Thyroid gland (tissue), 4 donors: ENCODE measurements at places on chromosomes 16 and 17. TPM values are rescaled to one million over a fixed set of nuclear protein-coding genes. Genes with fewer than 3 reads are reported as not detected.

DNA sequence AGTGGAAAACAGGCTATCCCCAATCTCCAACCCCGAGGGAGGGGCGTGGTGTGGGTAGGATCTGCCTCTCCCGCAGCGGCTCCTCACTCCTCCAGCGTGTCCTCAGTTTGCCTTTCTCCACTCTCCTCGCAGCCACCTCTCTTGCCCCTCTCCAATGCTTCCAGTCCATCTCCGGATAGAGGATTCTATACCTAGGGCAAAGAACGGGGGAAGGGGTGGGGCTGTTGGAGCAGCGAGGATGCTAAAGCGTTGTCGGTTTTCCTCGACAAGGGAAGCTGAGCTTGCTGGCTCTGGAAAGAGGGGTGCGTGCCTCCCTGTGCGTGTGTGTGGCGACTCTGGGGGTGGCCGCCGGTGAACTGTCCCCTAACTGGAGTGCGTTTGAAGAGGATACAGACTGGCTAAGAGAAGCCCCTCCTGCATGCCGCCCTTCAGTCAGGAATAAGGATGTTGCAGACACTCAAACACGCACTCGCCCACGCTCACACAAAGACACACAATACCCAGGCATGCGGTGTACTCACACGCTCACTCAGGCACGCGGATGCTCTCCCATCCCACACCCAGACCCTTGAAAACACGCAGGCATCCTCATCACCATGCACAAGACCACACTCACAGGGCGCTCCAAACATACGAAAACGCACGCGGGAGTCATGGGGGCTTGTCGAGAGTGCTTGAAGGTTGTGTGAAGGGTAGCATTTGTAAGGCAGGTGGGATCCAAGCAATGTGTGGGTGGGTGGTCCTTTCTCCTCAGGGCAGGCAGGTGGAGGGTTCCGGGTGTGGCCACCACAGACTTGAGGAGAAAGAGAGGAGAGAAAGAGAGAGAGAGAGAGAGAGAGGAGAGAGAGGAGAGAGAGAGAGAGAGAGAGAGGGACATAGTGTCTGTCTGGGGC is 655 bp upstream of the GPR139 start:
- DNase-seq: no peak

DNA sequence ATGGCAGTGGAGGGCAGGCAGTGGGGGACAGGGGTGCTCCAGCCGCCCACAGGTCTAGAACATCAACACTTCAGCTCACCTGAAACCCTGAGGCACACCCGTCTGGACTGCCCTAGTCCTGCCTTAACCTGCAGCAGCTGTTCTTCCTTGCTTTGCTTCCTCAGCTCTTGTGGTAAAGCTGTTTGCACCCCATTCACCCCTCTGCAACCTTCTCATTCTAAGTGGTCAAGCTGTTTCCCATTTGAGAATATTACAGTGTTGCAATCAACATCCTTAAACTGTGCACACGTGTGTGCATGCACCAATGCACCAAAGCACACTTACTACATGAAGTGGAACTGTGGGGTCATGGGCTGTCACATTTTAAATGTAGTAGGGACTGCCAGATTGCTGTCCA is 32.4 kb downstream of the SCNN1B start:
- no peak for DNase-seq

DNA sequence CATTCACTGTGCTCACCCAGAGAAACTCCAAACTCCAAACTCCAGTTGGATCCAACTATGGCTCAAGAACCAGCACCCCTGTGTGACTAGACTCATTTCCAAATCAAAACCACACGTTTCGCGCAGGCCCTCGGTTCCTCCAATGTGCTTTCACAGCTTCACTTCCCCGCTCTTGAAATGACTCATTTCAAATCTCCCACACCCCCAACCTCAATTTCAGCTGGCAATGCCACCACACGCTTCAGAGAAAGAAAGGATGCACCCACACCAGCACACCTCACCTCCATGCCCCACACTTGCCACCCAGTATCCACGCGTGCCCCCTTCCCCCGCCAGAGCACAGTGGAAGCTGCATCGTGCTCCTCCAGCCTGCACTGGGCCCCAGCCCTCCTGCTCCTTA is 9.0 kb downstream of the TMEM92 start:
- no peak for DNase-seq

- DNase-seq: no peak
Measured at GRCh38 chr17:76140661-76141211, 309 bp downstream of the FOXJ1 start.

GRCh38 chr16:1530883-1531637 is 2.4 kb upstream of the TMEM204 start:
- peak; percentile 15 for DNase-seq

DNA sequence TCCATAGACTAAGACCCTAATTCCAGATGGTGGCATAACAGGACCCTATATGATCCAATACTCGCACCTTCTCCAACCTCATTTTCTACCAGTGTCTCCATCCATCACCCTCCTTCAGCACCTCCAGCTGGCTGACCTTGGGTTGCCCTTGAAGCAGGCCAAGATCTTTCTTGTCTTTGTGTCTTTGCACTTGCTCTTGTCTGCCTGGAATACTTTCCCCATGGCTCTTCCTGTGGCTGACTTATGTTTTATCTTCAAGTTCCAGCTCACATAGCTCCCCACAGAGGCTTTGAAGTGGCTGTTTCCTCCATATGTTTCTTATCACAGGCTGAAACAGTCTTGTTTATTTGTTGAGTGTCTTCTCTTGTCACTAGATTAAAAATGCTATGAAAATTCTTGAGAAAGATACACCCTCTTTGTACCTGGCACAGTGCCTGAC is 29.6 kb upstream of the MMD start:
- peak; percentile 10 for DNase-seq

- no peak for DNase-seq
Measured at GRCh38 chr16:84486126-84486525, 18.3 kb downstream of the MEAK7 start.

DNA sequence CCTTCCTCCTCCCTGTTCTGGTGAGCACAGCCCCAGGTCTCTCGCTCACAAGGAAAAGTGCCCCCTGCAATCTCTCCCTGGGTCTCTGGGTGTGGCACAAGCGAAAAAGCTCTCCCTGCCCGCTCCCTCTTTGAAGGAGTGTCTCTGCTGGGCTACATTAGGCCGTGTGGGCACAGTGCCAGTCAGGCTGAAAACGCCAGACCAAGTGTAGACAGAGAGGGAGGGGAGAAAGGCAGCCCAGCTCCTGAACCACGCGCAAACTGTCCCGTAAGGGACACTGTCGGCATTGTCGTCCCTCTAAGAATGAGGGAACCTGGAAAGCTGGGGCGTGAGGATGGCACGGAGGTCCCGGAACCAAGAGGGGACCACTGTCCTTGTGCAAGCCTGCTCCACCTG is 3.9 kb downstream of the SMIM5 start:
- peak; percentile 89 for DNase-seq

- no peak for DNase-seq
Measured at GRCh38 chr17:47295874-47296255, 27.9 kb upstream of the EFCAB13 start.

DNA sequence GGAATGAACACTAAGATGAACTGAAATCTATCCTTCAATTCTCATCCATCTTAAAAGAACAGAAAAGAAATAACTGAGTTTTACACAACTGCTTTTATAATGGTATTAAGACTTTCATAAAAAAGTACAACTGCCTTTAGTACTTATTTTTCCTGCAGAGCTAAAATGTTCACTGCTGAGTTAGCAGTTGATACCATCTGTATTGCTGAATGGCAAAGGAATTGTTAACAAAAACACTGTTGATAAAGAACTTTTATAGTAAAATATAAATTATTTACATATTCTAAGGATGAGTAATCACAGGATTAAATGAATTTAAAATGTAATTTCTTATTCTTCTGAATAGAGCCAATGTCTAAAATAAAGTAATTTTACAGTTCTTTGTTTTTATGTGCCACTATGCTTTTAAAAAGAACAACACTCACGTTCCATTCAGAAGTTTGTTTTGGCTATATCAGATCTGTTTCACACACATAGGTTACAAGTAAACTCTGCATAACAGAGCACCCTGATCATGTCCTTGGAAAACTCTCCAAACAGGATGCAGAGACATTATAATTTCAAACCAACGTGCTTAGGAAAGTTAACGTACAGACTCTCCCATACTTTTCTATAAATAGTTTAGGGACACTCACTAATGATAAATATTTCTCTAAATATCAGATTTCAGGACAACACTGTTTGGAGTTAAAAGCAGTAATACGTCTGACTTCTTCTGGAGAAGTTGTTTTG is 151.1 kb downstream of the ITFG1 start:
- no peak for DNase-seq

- DNase-seq: no peak
Measured at GRCh38 chr16:3694051-3694450, 23.3 kb downstream of the TRAP1 start.

GRCh38 chr17:29734640-29735039 is 111.9 kb upstream of the CORO6 start:
- DNase-seq: no peak

DNA sequence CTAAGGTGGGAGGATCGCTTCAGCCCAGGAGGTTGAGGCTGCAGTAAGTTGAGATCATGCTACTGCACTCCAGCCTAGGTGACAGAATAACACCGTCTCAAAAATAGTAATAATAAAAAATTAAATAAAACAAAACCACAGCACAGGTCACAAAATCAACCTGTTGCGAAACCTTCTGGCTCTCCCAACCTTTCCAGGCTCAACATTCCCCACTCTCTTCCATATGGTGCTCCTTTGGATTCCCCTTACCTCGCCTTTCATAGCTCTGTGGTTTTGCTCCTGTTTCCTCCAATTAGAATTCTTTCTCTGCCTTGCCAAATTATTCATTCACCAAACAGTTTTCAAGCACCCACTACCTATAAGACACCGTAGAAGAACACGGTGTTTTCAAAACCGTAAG is 4.7 kb downstream of the ZDHHC7 start:
- DNase-seq: no peak

- peak; percentile 41 for DNase-seq
Measured at GRCh38 chr17:16406742-16407674, 8.4 kb upstream of the TRPV2 start.

GRCh38 chr16:67828651-67829050 is 13.5 kb upstream of the THAP11 start:
- no peak for DNase-seq

- DNase-seq: no peak
Measured at GRCh38 chr17:72900654-72900971, 191.9 kb downstream of the SLC39A11 start.

DNA sequence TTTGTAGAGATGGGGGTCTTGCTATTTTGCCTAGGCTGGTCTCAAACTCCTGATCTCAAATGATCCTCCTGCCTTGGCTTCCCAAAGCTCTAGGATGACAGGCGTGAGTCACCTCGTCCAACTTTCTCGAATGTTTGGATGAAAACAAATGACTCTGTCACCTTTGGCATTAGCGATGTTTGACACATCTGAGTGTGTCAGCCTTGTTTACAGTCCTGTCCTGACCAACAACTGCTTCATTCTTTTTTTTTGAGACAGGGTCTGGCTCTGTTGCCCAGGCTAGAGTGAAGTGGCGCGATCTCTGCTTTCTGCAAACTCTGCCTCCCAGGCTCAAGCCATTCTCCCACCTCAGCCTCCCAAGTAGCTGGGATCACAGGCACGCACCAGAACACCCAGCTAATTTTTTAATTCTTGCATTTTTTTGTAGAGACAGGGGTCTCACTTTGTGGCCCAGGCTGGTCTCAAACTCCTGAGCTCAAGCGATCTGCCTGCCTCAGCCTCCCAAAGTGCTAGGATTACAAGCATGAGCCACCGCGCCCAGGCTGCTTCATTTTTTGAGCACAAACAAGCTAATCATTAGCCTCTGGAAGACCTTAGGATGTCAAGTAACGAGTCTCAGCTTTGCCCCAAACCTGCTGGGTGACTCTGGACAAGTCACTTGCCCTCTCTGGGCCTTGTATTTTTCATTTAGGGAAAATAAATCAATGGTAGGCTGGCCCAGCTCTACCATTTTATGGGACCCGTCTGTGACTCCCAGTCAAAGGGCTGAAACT is 7.4 kb downstream of the MYH11 start:
- DNase-seq: no peak

DNA sequence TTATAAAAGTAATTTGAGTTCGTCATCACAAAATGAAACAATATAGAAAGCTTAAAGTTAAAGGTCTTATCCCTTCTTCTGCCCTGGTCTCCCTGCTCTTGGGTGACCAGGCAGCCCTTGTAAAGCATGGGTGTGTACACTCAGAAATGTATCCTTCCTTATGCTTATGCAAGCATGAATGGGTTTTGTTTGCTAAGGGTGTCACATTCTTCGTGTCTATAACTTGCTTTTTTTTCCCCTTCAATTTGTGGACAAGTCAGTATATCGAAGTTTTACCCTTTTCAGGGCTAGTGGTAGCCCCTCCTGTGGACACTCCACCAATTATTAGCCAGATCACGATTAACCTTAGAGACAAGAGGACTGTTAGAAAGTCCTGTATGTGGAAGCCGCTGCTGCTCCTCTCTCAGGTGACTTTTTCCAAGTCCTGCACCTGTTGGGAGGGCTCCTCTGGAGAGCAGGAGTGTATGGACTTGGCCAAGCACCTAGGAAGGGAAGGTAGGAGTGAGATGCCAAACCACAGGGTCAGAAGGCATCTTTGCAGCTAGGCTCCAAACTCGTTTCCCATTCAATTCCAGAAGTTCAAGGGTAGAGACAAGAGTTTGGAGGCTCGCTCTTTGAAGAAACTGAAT is 50.9 kb downstream of the LDHD start:
- DNase-seq: peak; percentile 46

- no peak for DNase-seq
Measured at GRCh38 chr17:46868689-46869187, 17.4 kb downstream of the WNT9B start.

- DNase-seq: no peak
Measured at GRCh38 chr16:23784811-23785447, 30.1 kb downstream of the CHP2 start.

GRCh38 chr16:65728167-65728566 is 606.3 kb upstream of the CDH11 start:
- no peak for DNase-seq

DNA sequence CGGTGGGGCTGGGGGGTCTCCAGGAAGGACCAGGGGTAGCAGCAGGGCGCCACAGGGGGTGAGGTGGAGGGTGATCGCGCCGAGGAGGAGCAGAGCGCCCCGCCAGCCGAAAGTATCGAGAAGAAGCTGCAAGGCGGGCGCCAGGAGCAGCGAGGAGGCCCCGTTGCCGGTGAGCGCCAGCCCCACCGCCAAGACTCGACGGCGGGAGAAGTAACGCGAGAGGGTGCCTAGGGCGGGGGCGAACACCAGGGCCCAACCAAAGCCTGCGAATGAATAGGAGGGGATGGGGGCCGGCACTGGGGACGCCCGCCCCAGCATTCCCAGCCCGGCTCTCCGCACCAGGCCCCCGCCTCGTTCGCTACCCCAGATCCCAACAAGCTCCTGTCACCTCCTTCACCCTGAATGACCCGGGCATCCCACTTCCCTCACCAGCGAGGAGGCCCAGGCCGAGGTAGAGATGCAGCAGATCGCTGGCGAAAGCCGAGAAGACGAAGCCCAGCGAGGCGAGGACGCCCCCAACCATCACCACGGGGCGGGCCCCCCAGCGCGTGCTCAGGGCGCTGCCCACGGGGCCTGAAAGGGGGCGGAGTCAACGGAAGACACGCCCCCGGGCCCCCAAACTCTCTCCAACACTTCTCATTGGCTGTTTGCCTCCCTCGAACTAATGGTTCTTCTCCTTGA is 1.3 kb downstream of the SLC16A11 start:
- peak; percentile 40 for DNase-seq

Gene DRC3
- total RNA-seq: 28.7 TPM

Gene CCL8
- total RNA-seq: not detected

Gene TAT
- total RNA-seq: not detected

Gene ATAD5
- 1.5 TPM for total RNA-seq
